Stimulated activated CD4-positive, alpha-beta T cell treated with anti-CD3 and anti-CD28 coated beads, Interleukin-1b, Interleukin-23, amount 100 ng/mL, for 24 hours (primary cell): ENCODE measurements at places on chromosomes 6 and 20.

DNA sequence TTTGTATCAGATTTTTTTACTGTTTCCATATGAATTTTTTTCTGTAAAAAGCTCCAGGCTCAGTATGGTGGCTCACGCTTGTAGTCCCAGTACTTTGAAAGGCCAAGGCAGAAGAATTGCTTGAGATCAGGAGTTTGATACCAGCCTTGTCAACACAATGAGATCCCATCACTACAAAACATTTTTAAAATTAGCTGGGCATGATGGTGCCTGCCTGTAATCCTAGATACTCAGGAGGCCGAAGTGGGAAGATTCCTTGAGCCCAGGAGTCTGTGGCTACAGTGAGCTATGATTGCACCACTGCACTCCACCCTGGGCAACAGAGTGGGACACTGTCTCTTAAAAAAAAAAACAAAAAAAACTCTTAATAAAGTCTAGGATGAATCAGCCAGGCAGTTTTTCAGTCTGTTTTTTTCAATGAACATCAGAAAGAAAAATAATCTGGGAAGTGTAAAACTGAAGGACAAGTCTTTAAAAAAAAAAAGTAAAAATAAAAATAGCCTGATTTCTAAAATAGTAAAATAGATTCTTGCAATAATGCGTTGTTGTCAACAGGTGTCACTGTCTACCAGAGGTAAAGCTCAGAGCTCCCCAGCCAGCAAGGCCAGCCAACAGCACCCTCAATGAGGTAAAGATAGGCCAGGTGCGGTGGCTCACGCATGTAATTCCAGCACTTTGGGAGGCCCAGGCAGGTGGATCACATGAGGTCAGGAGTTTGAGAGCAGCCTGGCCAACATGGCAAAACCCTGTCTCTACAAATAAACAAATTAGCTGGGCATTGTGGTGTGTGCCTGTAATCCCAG, 9.3 kb upstream of the ATG5 start:
- DNase-seq, result peak; percentile 24

DNA sequence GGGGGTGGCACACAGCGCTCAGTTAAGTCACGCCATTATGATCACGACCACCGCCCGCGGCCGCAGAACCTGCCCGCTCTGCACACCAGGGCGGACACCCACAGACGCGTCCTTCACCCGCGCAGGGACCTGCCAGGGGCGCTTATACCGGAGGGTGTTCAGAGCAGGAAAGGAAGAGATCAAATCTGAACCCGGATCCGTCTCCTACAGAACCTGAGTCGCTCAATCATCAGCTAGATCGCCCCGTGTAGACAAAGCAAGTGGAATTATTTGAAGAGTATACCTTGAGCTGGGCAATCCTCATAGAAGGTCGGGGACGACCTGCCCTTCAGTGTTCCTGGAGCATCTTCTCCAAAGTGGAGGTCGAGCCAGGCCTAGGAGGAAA, 14.4 kb upstream of the ZNF217 start:
- no peak for DNase-seq

DNA sequence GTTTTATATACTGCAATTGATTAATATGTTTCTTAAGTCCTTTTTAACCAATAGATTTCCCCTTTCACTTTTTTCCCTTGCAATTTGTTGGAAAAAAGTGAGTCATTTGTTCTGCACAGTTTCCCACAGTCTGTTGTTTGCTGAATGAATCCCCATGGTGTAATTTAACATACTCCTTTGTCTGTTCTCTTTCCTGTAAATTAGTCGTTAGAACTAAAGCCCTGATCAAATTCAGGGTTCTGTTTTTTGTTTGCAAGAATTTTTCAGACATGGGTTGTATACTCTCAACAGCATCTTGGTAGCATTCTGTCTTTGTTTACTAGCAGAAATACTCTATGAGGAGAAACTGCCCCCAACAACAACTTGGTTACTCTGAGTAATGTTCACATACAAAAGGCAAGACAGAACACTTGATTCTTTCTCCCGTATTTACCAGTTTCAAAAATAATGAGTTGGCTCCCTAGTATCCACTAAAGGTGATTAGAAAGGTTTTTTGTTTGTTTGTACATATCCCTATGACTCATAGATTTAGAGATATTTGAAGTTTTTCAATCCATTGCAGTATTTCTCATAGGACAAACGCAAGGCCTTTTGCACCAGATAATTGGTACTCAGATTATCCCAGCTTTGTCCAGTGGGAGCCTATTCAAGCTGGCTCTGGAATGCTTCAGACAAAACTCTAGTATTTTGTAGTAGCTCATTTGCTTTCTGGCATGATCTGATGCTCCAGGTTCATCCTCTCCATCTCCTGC, 16.5 kb downstream of the BLOC1S5 start:
- no peak for DNase-seq

- no peak for DNase-seq
Measured at GRCh38 chr6:167298127-167298526, 7.0 kb downstream of the UNC93A start.

DNA sequence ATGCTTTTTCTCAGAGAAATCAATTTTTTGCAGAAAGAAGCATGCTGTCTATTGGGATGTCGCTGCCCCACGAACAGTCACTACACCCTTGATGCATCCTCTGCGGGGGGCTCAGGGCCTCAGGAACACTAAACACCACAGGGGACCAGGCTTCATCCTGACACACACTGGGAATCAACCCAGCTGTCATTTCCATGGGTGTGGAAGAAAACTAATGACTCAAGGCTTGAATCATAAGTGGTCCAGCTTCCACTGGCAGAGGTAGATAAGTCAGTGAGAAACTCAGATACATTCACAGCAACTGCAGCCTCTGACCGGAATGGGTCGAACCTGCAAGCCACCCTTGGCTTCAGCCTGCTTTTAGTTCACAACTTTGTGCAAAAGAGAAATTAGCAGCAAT, 81.3 kb upstream of the SPTLC3 start:
- no peak for DNase-seq

DNA sequence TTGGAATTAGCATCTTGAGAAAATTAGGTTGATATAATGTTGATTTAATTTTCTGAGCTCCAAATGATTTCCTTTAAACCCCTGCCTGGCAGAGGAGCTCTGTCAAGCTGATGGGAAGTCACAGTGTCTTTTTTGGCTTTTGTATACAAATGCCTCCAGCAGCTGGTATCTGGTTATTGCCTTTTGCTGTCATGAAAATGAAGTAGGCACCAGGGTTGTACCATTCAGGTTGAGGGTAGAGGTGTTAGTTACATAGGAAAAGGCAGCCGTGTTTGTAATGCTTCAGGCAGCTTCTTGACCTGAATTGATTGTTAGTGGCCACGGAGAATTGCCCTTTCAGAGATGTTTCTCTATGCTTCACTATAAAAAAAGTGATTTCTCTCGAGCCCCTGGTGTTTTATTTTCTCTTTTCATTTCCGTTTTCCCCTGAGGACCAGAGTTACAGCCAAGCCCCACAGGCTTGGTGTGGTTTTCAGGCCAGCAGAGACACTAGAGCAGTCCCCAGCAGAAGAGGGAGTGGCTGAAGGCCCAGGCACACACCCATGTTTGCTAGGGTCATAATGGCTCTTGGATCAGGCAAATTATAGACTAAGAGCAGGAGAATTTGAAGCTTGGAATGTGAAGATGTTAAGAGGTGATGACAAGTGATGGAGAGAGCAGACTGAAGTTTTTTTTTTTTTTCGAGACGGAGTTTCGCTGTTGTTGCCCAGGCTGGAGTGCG, 21.6 kb downstream of the CMTR1 start:
- DNase-seq, result no peak

DNA sequence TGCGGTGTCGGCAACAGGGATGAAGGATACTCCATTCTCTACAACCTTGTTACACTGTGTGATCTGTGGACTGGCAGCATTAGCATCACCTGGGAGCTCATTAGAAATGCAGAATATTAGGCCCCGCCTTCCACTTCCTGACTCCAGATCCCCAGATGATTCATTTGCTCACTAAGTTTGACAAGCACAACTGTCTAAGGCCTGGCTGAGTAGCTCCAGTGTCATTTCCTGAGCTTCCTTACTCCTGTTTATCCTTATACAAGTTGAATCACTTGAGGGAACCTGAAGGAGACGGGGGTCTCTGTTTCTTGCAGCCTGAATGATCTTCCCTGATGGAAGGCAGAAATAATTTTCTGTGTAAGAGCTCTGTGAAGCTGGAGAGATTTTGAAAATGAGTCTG, 32.7 kb upstream of the PROKR2 start:
- DNase-seq, result no peak

DNA sequence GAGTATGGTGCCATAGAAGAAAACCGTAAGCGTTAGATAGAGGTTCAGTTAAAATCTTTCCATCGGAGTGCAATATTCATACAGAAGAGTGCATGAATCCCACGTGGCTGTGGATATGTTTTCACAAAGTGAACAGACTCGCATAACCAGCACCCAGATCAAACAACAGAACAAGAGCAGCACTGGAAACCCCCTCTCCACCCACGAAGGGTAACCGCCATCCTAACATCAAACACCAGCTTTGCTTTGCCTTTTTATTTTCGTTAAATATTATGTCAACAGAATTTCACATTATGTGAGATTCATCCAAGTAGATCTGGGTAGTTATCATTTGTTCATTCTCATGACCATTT, 4.7 kb downstream of the GTSF1L start:
- DNase-seq, result peak; percentile 19

DNA sequence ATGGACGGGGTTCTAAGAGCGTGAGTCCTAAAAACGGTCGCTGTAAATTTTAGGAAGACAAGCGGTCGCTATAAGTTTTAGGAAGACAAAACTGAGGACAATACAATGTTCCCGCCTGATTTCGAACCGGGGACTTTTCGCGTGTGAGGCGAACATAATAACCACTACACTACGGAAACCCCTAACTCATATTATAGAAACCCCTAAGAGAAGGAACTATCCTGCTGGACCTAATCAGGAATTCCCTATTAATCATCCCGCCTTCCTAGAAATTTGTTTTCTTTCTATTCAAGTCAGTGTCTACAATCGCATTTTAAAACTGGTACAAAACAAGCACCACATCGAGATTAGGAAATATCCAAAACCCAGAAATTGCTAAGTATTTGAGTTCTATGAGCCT, 183.8 kb downstream of the OR2B2 start:
- no peak for DNase-seq

GRCh38 chr6:137892271-137892708, 25.2 kb downstream of the TNFAIP3 start:
- no peak for DNase-seq

DNA sequence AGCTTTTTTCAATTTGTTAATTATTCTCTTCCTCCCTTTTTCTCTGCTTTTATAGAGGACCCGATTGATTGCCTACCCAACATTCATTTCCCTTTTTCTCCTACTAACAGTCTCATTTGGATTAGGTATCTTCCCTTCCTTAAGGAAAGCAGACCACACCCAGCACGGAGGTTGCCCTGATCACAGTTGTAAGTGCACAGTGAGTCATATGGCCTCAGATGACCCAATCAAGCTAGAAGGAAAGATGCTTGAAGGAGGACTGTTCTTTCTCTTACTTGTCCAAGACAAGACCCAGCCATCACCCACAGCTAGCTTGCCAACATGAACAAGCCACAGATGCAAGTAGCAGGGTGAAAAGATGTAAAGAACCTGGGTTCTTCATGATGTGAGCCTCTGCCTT, 518.6 kb downstream of the PKHD1 start:
- no peak for DNase-seq

DNA sequence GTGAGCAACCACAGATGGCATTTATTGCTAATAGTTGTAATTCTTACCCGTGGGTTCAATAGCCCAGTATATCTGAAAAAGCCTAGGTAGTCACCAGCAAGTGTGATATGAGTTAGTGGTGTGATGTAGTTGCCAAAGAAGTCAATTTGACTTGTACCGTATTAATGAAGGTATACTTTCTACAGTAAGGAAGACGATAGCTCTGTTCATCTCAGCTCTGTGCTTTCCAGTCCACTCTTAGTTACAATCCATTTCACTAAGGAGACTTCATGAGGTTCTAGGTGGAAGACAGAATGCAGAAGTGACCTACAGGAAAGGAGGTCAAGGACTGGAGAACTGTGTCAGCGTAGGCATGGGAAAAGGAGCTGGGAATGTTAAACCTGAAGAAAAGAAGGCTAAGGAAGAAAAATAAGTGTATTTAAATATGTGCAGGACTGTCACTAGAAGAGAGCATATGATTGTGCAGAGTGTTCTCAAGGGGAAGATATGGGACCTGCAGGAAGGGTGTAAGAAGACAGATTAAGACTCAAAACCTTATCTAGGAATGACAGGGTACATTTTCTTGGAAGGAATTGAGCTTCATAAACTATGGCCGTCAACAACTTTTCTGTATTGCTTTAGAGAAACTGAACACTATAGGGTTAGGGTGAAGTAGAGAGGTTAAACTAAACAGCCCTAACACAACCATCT, 116.9 kb upstream of the SCGN start:
- no peak for DNase-seq

DNA sequence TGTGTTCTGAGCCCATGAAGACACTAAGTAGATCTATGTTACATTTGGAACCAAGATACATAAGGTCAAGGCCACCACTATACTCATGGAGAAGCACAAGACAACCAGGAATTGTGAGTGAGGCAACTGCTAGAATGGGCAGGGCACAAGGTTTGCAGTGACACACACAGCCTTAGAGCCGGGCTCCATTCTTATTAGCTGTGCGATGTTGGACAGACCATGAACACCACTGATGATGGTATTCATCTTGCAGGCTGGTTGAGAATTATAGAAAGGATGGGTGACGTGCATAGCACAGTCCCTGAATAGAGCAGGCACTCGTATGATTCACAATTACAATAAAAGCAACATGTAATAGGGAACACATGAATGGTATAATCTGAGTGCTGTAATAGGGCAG, 172.4 kb downstream of the GJA10 start:
- no peak for DNase-seq

DNA sequence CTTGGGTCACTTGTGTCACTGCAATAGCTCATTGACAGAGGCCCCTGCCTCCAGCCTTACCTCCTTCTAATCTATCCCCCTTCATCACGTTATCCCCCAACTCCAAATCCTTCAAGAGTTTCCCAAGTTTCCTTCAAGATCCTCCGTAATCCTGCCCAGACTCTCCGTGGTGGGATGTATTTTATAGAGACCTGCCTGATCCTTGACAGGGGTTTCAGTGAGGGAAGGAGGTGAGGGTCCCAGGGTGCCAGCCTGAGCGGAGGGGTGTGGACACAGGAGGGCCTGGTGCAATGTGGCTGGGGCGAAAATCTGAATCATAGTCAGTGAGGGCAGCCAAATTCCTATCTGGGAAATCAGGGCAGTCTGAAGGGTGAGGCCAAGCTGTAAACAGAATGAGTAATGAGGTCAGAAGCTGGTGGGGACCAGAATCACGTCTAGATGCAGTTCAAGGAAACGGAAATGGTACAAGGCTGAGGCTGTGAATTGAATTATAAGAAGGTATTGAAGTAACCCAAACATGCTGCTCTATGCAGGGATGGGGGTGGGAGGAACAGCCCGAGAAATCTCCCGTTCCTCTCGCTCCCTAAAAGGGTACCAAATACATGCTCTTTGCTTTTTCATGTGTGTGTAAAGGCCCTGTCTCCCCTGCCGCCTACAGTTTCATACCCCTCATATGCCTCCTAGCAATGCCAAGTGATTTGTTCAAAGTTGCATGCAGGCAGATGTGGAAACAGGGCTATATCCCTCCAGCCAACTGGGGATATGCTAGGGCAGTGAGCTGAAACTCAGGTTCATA, 35.4 kb upstream of the PIM1 start:
- no peak for DNase-seq
